Ascending aorta (tissue), 2 donors: ENCODE measurements at places on chromosomes 2 and 18. TPM values are rescaled to one million over a fixed set of nuclear protein-coding genes. Genes with fewer than 3 reads are reported as not detected.

Gene MYCN
- not detected for total RNA-seq

Gene PFN4
- not detected for total RNA-seq

Gene EPB41L5
- 11.7 TPM for total RNA-seq

Gene ARHGAP28
- total RNA-seq, result 0.85 TPM

Gene DTYMK
- total RNA-seq, result 25.0 TPM

Gene MAP3K19
- not detected for total RNA-seq

Gene CNDP1
- not detected for total RNA-seq

Gene TFCP2L1
- 5.5 TPM for total RNA-seq

Gene AMMECR1L
- total RNA-seq, result 20.6 TPM

Gene TTL
- total RNA-seq, result 3.2 TPM

Gene LCT
- not detected for total RNA-seq

Gene UCN
- not detected for total RNA-seq

Gene DSG2
- total RNA-seq, result 10.5 TPM

Gene ELMOD3
- total RNA-seq, result 7.1 TPM

Gene CRYBA2
- total RNA-seq, result not detected

Gene RNF125
- 8.6 TPM for total RNA-seq

Gene MC5R
- not detected for total RNA-seq

Gene KCNG2
- not detected for total RNA-seq

Gene SRD5A2
- total RNA-seq, result not detected

Gene GNAL
- total RNA-seq, result 5.9 TPM

Gene EHD3
- 22.5 TPM for total RNA-seq

Gene ANKRD30B
- not detected for total RNA-seq

Gene PARD6G
- 7.9 TPM for total RNA-seq

Gene GPR39
- 0.64 TPM for total RNA-seq

Gene IL1B
- total RNA-seq, result not detected

Gene CNPPD1
- 49.4 TPM for total RNA-seq

Gene RGPD4
- not detected for total RNA-seq

Gene MPV17
- total RNA-seq, result 239 TPM

Gene SLC66A2
- 52.9 TPM for total RNA-seq

Gene CD8A
- 17.7 TPM for total RNA-seq

Gene POMC
- total RNA-seq, result 18.6 TPM

Gene NAGK
- total RNA-seq, result 97.4 TPM

Gene FLACC1
- total RNA-seq, result 0.32 TPM

Gene ALPG
- not detected for total RNA-seq

Gene CDK15
- total RNA-seq, result 1.5 TPM

Gene LYPD6
- 1.8 TPM for total RNA-seq

Gene CCL20
- not detected for total RNA-seq

Gene UPP2
- total RNA-seq, result not detected

Gene WNT10A
- total RNA-seq, result not detected

Gene SCG2
- 0.32 TPM for total RNA-seq

Gene CNGA3
- total RNA-seq, result not detected

Gene STK17B
- total RNA-seq, result 8.4 TPM

Gene CROCC2
- 2.9 TPM for total RNA-seq

Gene COLEC11
- 0.75 TPM for total RNA-seq

Gene AFF3
- total RNA-seq, result 7.1 TPM

Gene NGEF
- 0.43 TPM for total RNA-seq

Gene CD207
- not detected for total RNA-seq

Gene CLEC4F
- total RNA-seq, result not detected

Gene LIPG
- 1.6 TPM for total RNA-seq

Gene RAB6C
- total RNA-seq, result not detected
